ENCODE measurements at places on chromosomes 7 and 10.

GRCh38 chr10:4474829-4475228, 351.2 kb upstream of the AKR1E2 start:
- no peak for DNase-seq

DNA sequence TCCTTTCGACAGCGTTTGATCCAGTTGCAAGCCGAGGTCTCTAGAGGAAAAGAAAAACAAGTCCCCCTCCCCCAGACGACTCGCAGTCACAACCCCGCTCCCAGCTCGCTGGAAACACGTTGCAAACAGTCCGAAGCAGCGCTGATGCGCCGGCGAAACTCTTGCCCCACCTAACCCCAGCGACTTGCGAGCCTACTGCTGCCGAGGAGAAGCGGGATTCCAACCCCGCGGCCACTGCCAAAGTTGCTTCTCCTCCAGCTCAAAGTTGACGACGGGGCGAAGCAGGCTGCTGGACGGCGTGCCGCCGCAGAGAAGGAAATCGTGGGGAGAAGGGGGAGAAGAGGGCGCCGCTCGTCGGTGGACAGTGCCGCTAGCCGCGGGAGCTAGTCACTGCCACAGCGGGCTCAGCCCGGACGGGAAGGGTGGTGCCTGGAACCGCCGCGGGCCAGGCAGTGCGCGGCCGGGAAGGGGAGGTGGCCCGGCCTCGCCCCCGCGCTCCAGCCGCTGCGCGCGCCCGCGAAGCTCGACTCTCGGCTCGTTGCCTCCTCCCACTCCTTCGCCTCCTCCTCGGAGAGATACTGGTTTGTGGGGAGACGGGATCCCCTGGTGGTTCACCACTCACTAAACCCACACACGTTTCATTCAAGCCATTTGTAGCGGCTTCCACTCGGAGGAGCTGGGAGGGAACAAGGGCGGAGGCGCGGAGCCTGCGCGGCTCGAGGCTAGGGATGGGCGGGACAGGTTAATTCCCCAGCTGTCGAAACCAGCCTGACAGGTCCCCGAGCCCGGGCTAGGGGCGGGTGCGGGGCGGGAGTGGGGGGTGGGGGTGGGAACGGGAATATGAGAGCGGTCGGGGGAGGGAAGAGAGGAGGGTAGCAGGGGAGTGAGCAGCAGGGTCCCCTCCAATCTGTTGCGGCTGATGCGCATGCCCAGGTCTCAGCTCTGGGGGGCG, at the start of gene GPR37:
Gene GPR37 (minus strand): TSS at position 392 of the 952 bp plus-strand sequence. CDS start 816 bp downstream, outside the sequence.
- DNase-seq, result peak; percentile 55

GRCh38 chr7:144812379-144813283, 23.2 kb downstream of the TPK1 start:
- DNase-seq, result peak; percentile 39

- DNase-seq, result peak; percentile 88
Observed at GRCh38 chr10:103542764-103543616, 49.5 kb downstream of the NEURL1 start.

DNA sequence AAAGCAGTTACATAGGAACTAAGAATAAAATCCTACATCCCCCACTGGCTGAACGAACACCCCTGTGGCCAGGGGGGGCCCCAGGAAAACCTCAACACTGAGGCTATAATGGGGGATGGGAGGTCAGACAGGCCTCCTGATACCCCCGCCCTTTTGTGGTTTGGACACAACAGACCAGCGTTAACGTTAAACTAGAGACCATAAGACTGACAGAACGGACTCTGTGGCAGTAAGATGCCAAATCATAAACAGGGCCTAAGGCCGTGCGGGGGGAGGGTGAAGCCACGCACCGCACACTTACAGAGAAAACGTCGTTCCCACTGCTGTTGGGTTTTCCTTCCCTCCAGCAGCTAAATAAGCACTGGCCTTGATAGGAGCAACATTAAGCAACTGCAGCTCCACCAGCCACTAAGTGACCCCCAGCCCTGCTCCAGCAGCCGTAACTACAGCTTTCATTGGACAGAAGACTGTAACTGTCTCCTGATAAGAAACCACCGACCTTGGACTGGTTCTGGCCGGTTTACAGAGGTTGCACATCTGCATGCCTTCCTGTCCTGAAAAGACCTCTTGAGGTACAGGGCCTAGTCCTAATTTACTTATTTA, 3.4 kb upstream of the PPP2R2D start:
- DNase-seq, result no peak

DNA sequence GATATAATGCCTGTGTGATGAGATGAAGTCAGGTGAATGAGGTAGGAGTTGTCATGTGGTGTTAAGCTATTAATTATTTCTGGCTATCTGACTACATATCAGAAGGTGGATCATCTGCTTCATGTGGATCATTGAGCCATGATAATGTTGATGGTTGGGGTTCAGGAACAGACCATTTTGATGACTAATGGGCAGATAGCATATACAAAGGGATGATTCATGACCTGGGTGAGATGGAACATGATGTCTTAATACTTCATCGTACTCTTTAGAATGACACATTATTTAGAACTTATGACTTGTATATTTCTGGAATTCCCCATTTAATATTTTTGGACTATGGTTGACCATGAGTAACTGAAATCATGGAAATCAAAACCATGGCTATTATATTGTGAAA, 155.1 kb downstream of the OR13A1 start:
- peak; percentile 87 for DNase-seq

DNA sequence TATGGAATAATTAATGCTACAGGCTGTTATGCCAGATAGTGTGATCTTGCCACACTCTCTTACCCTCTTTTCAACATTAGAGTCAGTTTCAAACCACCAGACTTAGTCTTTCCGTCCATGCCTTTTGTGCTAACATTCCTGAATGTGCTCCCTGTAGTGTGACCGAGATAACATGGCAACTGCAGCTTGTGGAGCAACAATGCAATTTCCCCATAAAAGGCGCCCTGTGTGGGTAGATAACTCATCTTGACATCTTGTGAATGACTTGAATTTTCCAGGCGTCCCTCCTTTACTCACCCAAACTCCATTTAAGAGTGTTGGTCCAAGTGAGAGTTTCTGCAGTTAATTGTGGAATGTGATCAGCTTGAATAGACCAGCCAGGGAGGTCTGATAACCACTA, 99.6 kb downstream of the DNAH11 start:
- no peak for DNase-seq

DNA sequence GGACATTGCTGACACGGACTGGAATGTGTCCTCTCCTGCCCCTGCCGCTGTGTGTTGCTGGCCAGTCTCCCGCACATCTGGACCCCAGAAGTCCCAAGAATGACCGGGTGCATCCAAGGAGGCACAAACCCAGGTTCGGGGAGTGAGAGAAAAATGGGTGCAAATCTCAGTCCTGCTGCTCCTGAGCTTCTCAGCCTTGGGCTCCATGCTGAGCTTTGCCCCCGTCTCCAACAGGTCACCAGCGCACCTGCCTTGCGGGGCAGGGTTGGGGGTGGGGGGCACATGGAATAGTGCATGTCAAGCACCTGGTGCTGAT, 6.0 kb upstream of the NANOS1 start:
- DNase-seq, result no peak

DNA sequence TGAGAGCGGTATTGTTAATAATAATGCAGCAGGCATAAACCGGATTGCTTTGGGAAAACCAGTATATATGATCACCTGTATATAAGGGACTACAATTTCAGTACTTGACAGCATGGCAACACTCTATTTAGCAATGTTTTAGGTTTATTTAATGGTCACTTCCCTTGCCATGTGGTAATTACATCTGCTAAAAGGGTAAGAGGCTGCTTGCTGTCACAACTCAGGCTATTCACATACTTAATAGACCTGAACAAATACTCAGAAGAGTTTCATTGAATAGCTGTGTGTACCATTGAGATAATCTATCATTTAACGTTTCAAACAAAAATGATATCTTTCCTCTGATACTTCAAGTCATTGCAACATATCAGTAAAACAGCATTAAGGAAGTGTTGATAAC, 90.1 kb downstream of the PCDH15 start:
- no peak for DNase-seq

GRCh38 chr7:79455173-79455790, 1.8 kb upstream of the MAGI2 start:
- DNase-seq, result no peak

- no peak for DNase-seq
Observed at GRCh38 chr10:31940839-31941653, 12.4 kb upstream of the ARHGAP12 start.

- DNase-seq, result no peak
Observed at GRCh38 chr10:1847361-1847760, 110.0 kb upstream of the ADARB2 start.

- peak; percentile 97 for DNase-seq
Observed at GRCh38 chr10:26437637-26438461, at the start of gene APBB1IP. APBB1IP (plus strand) TSS chr10:26438341; CDS start chr10:26492327, 53,986 bp downstream.

DNA sequence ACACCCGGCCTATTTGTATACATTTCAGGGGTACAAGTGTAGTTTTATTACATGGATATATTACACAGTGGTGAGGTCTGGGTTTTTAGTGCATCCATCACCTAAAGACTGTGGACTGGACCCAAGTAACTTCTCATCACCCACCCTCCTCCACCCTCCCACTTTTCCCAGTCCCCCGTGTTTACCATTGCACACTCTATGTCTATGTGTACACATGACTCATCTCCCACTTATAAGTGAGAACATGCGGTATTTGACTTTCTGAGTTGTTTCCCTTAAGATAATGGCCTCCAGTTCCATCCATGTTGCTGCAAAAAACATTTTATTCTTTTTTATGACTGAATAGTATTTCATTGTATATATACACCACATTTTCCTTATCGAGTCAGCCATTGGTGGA, 98.9 kb upstream of the WAC start:
- no peak for DNase-seq

DNA sequence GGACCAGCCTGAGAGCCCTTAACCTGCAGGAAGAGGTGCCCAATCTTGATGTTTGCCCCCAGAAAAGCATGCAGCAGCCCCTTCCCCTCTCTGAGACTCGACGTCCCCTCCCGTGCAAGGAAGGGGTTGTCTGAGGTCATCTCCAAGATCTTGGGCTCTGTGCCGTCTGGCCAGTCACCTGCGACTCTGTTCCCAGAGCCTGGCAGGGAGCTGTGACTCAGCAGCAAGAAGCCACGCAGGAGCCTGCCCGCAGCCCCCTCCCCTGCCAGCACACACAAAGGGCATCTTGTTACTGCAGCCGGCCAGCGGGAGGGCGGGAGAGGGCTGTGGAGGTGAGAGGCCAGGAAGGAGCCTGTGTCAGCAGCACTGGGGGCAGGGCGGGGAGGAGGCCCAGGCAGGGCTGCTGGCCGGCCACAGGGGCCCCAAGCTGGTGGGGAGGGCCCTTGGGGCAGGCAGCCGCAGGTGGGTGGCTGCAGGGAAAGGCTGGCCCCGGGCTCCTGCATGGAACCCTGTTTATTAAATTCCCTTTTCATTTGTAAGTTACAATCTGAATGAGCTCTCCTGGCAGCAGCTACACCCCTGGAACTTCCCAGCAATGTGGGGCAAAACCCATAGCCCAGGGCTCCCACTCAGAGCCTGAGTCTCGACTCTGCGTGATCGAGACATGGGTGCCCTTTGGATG, 103.7 kb upstream of the ZMIZ1 start:
- no peak for DNase-seq

- DNase-seq, result peak; percentile 50
Observed at GRCh38 chr10:80407812-80408241, 524 bp upstream of the PRXL2A start.

- DNase-seq, result peak; percentile 53
Observed at GRCh38 chr7:37390114-37390513, 58.5 kb downstream of the ELMO1 start.

DNA sequence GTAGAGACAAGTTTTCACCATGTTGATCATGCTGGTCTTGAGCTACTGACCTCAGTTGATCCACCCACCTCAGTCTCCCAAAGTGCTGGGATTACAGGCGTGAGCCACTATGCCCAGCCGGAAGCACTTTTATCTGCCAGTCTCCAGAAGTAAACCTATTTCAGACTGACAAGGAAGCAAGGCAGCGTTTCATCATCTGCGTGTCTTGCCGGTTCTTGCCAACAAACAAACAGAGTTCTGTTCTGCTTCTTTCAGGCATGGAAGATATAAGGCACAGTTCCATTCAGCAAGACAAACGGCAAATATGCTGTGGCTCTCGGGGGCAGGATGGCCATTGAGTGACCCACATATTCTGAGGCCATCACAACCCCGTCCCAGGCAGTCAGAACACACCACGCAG, 15.5 kb upstream of the LARP4B start:
- DNase-seq, result no peak

DNA sequence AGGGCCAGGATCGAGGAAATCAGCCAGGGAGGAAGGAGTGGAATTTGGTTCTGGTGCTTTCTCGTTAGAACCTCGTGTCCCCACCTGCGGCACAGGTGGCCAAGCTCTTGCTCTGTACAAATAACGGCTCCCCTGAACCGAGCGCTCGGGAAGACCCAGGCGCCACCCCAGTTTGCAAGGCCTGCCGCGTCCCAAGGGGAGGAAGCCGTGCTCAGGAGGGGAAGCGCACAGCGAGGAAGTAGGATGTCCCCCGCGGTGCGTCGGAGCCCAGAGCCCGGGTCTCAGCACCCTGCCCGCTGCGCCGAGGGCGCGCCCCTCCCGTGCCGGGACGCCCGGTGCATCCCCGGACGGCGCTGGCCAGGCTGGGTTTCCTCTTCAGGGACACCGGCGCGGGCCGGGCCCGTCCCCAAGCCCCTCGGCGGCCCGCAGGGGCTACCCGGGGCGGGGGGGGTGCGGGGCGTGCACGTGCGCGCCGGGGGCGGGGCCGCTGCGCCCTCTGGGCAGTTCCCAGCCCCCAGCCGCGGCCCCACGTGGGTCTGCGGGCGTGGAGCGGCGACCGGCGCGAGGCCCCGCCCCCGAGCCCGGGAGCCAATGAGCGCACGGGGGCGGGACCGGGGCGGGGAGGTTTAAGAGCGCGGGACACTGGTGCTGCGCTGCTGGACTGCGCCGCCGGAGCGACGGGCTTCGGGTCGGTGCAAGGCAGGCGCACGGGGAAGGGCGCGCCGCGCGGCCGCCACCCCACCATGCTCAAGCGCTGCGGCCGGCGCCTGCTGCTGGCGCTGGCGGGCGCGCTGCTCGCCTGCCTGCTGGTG, at the start of gene LFNG:
Gene LFNG (plus strand): TSS at position 656 of the 812 bp plus-strand sequence. CDS start 88 bp downstream, at position 744.
- peak; percentile 95 for DNase-seq

- DNase-seq, result no peak
Observed at GRCh38 chr7:79292834-79293233, 160.6 kb downstream of the MAGI2 start.

DNA sequence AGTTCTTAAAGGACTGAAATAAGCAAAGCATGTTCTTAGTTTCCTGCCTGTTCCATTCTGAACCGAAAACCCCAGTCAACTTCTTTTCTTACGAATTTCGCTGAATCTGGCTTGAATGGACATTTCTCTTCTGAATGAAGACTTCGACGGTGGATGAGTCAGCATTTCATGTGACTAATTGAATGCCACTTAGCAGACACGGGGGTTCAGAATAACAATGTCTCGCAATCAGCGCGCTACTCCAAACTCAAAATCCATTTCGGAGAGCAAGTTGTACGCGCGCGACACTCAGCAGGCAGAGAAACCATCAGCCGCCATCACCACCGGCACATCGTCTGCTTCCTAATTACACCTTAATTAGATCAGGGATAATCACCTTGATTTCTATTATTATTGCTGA, 239.0 kb upstream of the KLF6 start:
- no peak for DNase-seq

- no peak for DNase-seq
Observed at GRCh38 chr7:125201002-125201401, 271.4 kb upstream of the POT1 start.

Measured in suppressor macrophage treated with lipopolysaccharide for 4 hours (primary cell).